Nucleus accumbens (tissue), 56 donors: ENCODE measurements at places on chromosomes 5 and 9.

DNA sequence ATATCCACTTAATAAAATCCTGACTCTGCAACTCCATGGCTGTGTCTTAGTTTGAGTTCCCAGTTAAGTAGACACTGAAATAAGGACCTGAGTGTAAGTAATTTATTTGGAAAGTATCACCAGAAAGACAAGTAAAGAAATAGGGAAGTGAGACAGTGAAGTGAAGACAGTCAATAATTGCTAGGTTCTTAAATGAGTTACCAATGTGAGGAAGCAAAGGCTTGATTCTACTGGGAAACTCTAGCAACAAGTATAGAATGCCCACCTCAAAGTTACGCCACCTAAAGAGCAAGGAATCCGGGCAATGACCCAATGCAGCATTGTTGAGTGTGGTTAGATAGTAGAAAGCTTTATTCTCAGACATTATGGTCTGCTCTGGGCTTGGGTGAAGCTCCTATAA lies 383.9 kb downstream of the TLR4 start:
- no peak for DNase-seq

- no peak for DNase-seq
Observed at GRCh38 chr5:64767959-64768357, 533 bp downstream of the SREK1IP1 start.

DNA sequence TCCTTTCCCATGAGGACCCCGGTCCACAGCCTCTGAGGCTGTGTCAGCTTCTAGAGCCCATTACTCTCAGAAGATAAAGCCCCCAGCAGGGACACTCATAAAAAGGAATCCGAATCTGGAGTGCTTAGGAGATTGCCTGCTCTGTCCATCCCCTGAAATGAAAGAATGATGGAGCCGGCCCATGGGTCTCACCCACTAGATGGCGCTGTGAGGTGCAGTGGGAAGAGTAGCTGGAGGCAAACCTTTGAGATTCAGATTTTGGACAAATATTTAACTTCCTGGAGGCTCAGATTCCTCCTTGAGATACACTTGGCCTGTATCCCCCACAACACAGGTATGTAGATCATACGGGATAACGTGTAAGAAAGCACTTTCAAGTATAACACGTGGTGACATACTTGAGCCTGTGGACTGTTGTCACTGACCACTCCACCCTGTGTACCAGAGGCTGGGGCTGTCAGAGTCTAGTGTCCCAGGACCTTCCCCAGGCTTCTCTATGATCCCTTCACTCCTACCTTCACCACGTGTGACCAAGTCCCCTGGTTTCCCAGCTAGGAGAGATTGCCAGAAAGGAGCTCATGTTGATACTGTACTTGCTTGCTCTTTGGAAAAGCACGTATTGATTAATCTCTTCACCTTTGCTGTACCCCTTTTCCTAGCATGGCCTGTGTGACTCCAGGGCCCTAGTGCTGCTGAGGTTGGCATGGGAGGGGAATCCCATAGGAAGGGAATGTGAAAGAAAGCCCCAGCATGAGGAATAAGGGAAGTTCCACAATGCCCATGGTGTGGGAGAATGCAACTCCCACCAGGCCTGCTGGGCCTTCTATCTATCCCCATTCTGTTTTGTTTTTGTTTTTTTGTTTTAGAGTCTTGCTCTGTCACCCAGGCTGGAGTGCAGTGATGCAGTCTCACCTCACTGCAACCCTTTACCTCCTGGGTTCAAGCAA lies 32.1 kb downstream of the TRMO start:
- no peak for DNase-seq

GRCh38 chr5:160770718-160771117 lies 81.3 kb downstream of the ATP10B start:
- no peak for DNase-seq

DNA sequence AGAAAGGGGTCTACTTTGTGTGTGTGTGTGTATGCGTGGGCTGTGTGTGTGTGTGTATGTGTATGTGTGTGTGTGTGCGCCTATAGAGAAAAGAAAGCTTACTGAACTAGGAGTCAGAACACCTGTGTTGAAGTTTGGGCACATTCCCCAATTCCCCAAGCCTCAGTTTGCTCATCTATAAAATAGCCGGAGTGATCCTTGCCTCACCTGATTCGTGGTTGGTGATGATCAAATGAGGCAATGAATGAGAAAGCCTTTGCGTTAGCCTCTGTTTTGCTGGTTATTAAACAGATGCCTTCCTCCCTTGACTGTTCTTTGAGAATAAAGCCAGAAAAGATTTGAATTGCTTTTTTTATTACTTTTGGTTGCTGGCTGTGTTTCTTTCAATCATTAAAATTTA lies 20.6 kb downstream of the ABLIM3 start:
- DNase-seq, result no peak

DNA sequence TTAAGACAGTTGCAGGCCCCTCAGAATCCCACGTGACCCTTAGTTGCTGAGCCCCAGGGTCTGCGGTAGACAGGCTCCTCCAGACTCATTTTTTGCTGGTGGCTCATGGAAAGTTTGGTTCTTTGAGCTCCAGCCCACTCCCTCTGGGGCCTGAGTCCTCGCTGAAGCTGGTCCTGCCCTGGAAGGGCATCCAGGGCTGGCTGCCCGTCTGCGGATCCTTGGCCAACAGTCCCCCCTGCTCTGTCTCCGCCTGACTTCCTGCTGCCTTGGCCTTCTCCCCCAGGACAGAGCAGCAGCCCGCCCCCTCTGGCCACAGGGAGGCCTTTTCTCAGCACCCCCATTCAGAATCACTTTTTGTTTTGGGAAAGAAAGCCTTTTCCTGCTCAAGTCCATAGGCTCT lies 24.4 kb downstream of the SLC6A7 start:
- DNase-seq, result no peak

DNA sequence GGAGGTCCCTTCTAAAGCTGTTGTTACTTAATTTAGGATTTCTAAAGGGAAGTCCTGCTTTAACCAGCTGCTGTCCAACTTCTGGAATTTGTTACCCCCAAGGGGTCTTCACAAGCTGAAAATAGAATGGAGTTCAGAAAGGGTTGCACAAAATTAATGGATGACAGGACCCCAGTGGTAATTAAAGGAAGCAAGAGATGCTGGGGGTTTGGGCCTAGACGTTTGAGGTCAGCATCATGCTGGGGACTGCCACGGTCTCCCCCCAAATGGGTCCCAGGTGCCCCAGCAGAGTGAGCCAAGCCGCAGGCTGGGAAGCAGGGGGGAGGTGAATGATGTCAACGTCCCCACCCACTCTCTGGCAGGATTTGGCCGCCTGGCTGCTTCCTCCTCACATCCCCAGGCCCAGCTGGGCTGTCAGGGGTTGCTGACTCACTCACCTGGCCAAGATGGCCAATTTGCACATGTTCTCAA lies 97.5 kb upstream of the ARAP3 start:
- no peak for DNase-seq

DNA sequence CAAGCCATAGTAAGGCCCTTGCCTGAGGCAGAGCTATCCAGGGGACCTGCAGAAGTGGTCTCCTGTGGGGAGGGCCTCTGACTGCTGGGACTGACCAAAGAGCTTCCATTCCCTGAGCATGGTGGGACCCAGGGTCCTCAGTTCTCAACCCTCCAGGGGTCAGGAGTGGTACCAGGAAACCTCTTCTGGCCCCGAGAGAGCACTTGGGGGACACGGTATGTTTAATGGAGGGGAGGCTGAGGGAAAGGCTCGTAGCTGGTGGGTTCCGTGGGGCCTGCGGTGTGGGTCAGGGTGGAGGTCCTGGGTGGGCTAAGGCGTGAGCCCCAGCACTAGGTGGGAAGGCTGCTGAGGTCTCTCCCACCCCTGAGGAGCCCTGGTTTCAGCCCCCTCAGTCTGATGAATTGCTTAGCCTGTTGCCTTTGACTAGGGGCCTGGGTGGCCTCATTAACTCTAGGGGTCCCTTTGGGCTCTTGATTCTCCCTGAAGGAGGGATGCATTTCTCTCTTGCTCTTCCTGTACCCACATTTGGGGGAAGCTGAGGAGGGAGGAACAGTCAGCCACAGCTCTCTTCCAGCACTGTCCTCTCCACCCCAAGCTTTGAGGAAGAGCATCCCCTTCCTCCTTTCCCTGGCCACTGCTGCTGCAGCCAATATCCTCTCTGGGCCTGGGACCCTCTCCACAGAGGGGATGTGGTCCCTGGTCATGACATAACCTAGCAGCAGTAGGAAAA lies 34.0 kb downstream of the CSF1R start:
- DNase-seq, result no peak

DNA sequence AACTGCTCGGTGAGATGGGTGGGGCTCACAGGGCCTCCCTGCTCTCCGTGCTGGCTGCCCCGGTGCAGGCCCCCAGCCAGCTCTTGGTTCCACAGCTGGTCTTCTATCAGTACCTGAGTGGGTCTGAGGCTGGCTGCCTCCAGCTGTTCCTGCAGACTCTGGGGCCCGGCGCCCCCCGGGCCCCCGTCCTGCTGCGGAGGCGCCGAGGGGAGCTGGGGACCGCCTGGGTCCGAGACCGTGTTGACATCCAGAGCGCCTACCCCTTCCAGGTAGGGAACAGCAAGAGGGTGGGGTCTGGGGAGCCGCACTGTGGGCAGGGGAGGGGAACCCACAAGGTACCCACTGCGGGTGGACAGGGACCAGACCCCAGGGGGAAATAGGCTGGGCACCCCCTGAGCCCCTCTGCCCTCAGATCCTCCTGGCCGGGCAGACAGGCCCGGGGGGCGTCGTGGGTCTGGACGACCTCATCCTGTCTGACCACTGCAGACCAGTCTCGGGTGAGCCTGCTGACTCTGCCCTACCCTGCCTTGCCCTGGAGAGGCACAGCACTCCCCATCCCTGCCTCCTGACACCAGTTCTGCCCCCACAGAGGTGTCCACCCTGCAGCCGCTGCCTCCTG lies 2.8 kb downstream of the MAMDC4 start:
- DNase-seq, result no peak

- no peak for DNase-seq
Observed at GRCh38 chr9:73527521-73527920, 375.9 kb downstream of the ANXA1 start.

GRCh38 chr5:124238350-124238749 lies 508.1 kb downstream of the ZNF608 start:
- DNase-seq, result no peak

- DNase-seq, result no peak
Observed at GRCh38 chr9:89622933-89623861, 18.4 kb downstream of the GADD45G start.

DNA sequence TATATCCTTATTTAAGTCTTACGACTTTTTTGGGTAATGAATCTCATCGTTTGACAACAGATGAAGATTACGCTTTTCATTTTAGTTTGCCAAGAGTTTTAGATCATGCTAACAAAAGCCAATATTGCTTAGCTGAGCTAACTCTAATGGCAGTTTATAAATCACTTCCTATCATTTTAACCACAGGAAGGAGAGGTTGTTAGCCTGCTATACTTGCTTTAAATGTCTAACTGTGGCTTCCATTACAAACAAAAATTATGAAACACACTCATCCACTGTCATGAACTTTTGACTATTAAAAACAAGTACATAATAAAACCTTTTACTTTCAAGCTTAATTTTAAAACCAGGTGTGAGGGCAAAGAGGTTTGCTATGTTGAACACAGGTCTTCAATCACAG lies 53.7 kb upstream of the ANKH start:
- no peak for DNase-seq
